Esophagus squamous epithelium (tissue), 5 donors: ENCODE measurements at places on chromosomes 12 and 14. TPM values are rescaled to one million over a fixed set of nuclear protein-coding genes. Genes with fewer than 3 reads are reported as not detected.

The ENDOU gene
- 42.4 TPM for total RNA-seq

- peaks cover 89% of the 10 kb centered on the region for H3K4me1 ChIP-seq
- H3K27ac ChIP-seq, result peak overlapping the region; percentile 70
- no peak for DNase-seq
- no peaks in the 10 kb centered on the region for H3K36me3 ChIP-seq
- no peaks in the 10 kb centered on the region for H3K27me3 ChIP-seq
- no peak overlapping the region for H3K4me3 ChIP-seq
Measured at GRCh38 chr14:22567437-22567836, 21.6 kb downstream of the DAD1 start.

GRCh38 chr12:67920413-67920812 is 68.8 kb upstream of the IFNG-AS1 start:
- no peak overlapping the region for H3K27ac ChIP-seq
- H3K27me3 ChIP-seq, result no peaks in the 10 kb centered on the region
- H3K4me1 ChIP-seq, result no peaks in the 10 kb centered on the region

- H3K4me3 ChIP-seq, result no peak overlapping the region
- no peak for DNase-seq
- H3K4me1 ChIP-seq, result no peaks in the 10 kb centered on the region
Measured at GRCh38 chr14:30620178-30620577, 1.9 kb upstream of the SCFD1 start.

DNA sequence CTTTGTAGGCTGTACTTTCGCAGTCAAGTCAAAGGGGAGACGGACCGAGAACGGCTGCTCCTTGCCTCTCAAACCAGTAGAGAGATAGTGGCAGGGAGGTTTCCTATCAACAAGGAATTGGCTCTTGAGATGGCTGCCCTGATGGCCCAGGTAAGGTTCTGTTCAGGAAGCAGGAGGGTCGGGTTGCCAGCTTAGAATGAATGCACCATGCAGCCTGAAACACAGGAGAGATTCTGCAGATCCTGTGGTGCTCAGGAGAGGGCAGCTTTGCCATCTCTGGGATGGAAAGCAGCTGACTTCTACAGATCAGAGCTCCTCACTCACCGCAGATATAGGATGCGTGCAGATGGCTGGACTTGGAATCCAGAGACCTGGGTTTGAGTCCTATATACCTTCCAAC is 18.0 kb downstream of the PIGH start:
- no peaks in the 10 kb centered on the region for H3K4me1 ChIP-seq
- no peaks in the 10 kb centered on the region for H3K36me3 ChIP-seq
- DNase-seq, result no peak
- H3K27me3 ChIP-seq, result no peaks in the 10 kb centered on the region
- no peak overlapping the region for H3K4me3 ChIP-seq

The SAMD15 gene
- 0.38 TPM for total RNA-seq

DNA sequence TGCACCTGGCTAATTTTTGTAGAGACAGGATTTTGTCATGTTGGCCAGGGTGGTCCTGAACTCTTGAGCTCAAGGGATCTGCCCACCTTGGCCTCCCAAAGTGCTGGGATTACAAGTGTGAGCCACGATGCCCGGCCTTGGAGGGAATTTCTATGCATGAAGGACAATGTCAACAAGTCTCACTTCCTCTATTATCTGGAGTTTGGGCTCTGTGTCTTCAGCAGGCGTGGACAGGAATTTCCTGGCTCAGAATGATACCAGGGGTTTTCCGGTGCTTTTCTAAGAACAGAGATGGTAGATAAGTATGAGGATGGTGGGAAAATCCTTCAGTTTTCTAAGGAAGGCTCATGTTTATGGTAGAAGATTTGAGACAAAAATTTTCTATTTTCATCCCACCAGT is 75.0 kb upstream of the CCDC60 start:
- no peaks in the 10 kb centered on the region for H3K27me3 ChIP-seq
- H3K4me3 ChIP-seq, result no peak overlapping the region
- no peak overlapping the region for H3K27ac ChIP-seq
- no peak for DNase-seq

- no peaks in the 10 kb centered on the region for H3K4me1 ChIP-seq
- no peaks in the 10 kb centered on the region for H3K36me3 ChIP-seq
- H3K27ac ChIP-seq, result no peak overlapping the region
- DNase-seq, result no peak
Measured at GRCh38 chr12:121494093-121494787, 86.6 kb downstream of the KDM2B start.

DNA sequence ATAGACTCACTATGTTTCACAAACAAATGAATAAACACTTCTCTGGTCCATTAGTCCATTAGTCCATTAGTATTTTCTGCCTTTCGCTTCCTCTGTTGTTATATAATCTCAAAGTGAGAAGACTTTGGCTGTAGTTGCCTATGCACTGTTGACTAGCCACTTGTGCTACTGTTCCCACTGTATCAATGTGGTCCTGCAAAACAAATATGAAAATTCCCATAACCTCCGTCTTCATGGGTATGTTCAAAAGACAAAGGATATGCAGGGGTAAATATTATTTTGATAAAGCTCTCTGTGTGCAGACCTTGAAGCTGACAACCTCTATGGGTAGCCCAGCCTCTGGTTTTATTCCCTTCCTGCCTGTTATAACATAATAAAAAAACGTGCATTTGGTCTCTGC is 77.8 kb downstream of the DIO2 start:
- H3K27me3 ChIP-seq, result no peaks in the 10 kb centered on the region
- peaks cover 15% of the 10 kb centered on the region for H3K4me1 ChIP-seq
- no peak for DNase-seq
- no peaks in the 10 kb centered on the region for H3K36me3 ChIP-seq
- no peak overlapping the region for H3K27ac ChIP-seq

DNA sequence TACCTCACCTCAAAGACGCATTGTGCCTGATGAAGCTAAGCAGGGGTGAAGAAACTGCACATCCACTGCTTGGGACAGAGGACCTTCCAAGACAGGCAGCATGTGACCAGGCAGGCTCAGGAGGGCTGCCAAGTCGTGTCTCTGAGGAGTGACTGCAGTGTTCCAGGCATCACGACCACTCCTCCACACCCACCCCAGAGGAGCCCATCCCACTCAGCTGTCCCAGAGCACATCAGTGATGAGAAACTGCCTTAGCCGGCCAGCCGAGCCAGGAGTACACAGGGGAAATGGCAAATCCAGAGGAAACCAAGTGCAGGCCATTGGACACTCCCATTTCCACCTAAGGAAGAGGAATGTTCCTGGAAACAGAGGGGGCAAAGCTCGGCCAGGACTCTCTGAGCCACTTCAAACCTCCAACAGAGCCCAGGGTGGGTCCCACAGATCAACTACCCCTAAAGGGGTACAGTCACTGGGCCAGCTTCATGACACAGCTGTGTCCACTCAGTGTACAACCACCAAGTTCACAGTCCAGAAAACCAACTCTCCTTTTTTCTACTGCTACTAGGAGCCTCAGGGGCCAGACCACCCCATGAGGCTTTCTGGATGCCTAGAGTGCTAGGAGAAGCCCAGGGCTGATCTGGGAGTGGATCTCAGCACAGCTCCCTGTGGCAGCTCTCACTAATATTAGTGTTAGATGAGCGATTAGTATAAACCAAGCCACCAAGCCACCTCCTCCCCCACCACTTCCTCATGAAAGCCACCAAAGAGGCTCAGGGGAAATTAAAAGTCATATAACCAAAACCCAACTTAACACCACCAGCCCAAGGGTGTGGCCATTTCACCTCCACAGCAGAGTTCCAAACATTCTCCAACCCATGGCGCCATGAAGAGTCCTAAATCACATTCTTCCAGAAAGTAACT is 15.4 kb downstream of the PXN start:
- DNase-seq, result no peak
- peaks cover 98% of the 10 kb centered on the region for H3K4me1 ChIP-seq
- H3K4me3 ChIP-seq, result no peak overlapping the region

- no peak for DNase-seq
- H3K27ac ChIP-seq, result no peak overlapping the region
- H3K4me3 ChIP-seq, result no peak overlapping the region
- H3K36me3 ChIP-seq, result no peaks in the 10 kb centered on the region
Measured at GRCh38 chr14:82720946-82721345, 1187.3 kb upstream of the SEL1L start.

The CCDC85C gene
- total RNA-seq, result 29.6 TPM

DNA sequence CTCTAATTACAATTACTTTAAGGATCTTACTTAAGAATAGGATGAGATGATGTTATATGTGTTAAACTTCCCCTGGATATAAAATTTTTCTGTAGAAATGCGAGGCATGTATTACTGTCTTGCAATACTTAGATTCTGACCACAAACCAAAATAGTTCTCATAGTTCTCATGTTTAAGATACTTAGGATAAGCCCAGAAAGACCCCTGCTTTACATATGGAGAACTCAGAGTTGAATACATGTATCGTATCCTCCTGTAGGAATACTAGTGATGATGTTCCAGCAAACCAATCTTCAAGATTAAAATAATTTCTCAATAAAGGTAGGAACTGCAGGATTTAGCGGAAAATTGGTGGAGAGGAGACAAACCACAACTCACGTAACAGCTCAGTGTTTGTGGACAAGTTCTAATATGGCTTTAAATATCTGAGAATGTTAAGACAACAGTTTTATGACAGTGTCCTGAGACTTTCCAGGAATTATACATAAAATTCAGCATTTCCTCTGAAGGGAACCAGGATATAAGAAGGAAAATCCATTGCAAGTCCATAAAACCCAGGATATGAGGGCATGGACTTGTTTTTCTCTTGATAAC is 114.7 kb upstream of the CRY1 start:
- DNase-seq, result no peak
- no peak overlapping the region for H3K4me3 ChIP-seq
- H3K4me1 ChIP-seq, result no peaks in the 10 kb centered on the region
- H3K27ac ChIP-seq, result no peak overlapping the region
- H3K27me3 ChIP-seq, result peaks cover 9% of the 10 kb centered on the region
- H3K36me3 ChIP-seq, result no peaks in the 10 kb centered on the region

GRCh38 chr12:78880078-78880477 is 15.5 kb downstream of the SYT1 start:
- H3K4me1 ChIP-seq, result no peaks in the 10 kb centered on the region
- H3K4me3 ChIP-seq, result no peak overlapping the region
- no peaks in the 10 kb centered on the region for H3K27me3 ChIP-seq
- no peaks in the 10 kb centered on the region for H3K36me3 ChIP-seq
